ENCODE measurements at places on chromosomes 11 and 22.

GRCh38 chr11:19512618-19513017 is 200.0 kb upstream of the NAV2 start:
- DNase-seq: no peak

DNA sequence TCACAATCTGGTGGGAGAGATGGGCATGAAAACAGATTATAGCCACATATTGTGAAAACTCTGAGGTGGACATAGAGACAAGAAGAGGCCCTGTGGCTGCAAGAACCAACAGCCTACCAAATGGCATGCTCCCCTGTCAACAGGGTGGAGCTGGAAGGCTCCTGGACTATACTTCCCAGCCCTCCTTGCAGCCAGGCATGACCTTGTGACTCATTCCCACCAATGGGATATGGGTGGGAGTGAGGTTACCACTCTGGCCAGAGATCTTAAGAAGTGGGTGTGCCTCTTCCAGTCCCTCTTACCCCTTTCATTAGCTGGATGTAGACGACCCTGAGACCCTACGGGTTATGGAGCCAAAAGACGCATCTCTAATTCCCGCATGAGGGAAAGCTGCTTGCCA is 126.4 kb upstream of the ZBED5 start:
- DNase-seq: no peak

DNA sequence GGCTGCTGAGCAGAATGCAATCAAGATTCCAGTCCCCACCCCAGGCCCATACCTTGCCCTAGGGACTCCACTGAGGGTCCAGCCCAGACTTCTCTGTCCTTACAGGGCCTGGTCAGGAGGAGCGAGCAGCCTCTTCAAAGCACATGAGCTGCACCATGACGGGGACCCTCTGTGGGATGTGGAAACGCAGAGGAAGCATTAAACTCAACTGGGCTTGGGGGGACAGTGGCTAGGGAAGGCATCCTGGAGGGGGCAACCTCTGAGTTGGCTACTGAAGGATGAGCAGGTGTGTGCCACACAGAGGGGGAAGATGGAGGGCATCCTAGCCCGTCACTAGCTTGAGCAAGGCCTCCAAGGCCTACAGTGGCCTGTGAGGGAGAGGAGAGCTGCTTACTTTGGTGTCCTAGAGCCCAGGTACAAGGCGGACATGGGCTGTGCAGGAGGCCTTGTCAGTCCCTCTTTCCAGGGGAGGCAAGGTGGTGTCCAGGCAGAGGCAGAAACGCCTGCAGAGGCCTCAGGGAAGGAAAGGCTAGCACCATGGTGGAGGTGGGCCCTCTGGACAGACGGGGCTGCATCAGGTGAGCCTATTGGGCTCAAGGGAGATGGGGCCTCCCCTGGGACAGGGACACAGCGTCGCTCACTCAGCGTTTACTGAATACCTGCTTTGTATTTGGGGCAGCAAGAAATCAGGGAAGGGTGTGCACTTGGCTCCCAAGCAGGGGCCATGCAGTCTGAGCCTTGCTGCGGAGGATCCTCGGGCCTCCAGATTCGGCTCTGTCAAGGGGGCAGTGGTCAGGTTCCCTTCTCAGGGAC is 14.3 kb downstream of the TTC38 start:
- no peak for DNase-seq

DNA sequence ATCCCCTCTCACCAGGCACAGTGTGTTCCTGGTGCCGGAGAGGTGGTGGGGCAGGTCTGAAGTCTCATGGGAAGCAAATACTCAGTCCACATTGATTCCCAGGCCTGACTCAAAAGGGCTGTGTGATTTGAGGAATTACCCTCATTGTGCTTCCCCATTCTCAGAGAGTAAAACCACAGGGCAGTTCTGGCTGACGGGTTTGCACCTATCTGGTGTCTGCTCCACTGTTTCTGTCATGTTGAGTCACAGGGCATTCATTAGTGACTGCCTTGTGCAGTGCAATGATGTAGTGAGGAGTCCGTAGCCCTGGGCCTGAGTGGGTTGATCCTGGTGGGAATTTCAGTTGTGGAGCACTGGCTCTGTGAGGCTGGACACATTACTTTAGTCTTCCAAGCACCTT is 85.2 kb upstream of the ARHGAP20 start:
- DNase-seq: no peak

GRCh38 chr11:15580056-15580774 is 465.5 kb downstream of the INSC start:
- DNase-seq: no peak

DNA sequence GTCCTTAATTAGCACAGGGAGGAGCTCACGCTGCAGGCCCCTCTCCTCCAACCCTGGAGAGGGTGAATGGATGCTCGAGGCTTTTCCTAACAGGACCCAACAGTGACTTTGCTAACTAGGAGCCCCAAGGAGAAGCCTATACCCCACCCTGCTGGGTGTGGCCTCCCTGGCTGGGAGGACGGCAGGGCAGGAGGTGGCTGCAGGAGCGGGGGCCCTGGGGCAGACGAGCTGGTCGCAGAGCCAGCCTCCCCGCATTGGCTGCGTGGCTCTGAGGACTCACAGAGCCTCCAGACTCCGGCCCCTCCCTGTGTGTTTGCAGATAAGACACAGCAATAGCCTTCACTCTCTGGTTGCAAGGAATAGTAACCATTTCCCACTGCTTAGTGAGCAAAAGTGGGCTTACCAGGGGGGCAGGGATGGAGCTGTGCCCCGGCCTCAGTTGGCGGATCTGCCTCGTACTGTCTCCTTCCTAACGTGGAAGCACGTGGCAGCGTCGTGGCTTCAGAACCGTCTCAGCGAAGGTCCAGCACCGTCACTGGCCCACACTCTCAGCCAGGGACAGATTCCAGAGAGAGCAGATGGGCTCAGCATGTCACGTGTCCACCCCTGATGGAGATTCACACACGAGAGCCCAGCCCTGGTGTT is 1087.5 kb downstream of the BRD1 start:
- no peak for DNase-seq

GRCh38 chr11:74669211-74670160 is 61.7 kb downstream of the CHRDL2 start:
- DNase-seq: no peak

- DNase-seq: peak; percentile 26
Observed at GRCh38 chr22:33519071-33519973, 401.0 kb downstream of the LARGE1 start.

- DNase-seq: no peak
Observed at GRCh38 chr11:84607975-84608836, 1018.9 kb downstream of the DLG2 start.

All from nucleus accumbens (tissue), 56 donors.